ENCODE measurements at places on chromosomes 2 and 18.

DNA sequence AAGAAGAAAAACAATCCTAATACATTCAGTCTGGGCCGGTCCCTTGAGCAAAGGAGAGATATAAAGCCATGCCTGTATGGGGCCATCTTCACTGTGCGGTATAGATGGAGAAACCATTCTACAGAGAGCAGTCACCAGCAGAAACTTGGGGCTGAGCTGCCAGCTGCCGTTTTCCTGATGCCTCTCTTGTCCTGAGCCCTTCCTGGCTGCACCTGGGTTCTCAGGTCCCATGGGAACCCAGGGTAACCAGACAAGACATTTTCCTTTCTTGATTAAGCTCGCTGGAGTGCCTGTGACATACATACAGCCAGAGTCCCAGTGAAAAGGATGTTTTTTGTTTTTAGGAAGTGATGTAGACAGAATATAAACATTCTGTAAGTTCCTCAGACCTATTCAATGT lies 5.3 kb upstream of the METTL21A start:
- no peak for DNase-seq

- no peak for DNase-seq
Measured at GRCh38 chr18:62372156-62372555, 47.0 kb downstream of the TNFRSF11A start.

DNA sequence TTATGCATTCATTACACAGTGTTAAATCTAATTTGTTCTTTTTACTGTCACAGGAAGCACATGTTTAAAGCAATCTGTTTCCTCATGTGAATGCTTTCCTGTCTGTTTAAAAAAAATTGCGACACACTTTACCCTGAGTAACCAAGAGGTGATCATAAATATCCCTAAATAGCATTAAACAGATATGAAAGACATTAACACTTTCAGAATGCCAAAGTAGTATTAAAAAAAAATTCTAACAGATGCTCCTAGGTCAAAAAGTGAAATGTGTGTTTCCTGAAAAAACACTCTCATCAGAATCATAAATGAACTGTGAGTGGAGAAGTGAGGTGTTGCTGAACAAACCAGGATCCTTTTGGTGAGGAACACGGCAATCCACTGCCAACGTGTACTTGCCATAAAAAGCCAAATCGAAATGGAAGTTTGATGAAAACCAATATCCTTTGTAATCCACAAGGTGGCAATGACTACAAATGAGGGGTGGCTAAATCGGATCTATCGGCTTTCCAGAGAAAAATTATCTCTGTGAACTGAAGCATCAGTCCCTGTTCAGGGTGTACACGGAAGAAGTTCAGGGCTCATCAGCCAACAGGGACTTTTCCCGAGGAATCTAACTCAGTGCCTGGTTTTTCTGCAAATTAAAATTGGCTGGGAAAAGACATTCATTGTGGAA lies 248.9 kb downstream of the TCF4 start:
- DNase-seq: no peak

- DNase-seq: no peak
Measured at GRCh38 chr2:43934567-43934966, 61.2 kb downstream of the LRPPRC start.

- DNase-seq: no peak
Measured at GRCh38 chr18:61413396-61413795, 80.2 kb downstream of the CDH20 start.

- no peak for DNase-seq
Measured at GRCh38 chr2:179588486-179589145, 272.8 kb downstream of the ZNF385B start.
